Naive thymus-derived CD8-positive, alpha-beta T cell (primary cell): ENCODE measurements at places on chromosomes 16 and 17. TPM values are rescaled to one million over a fixed set of nuclear protein-coding genes. Genes with fewer than 3 reads are reported as not detected.

TVP23A gene
- 0.06 TPM for polyA plus RNA-seq

MEFV gene
- polyA plus RNA-seq, result not detected

TEKT5 gene
- not detected for polyA plus RNA-seq

CCT6B gene
- polyA plus RNA-seq, result 2.4 TPM

NACA2 gene
- not detected for polyA plus RNA-seq

TOX3 gene
- polyA plus RNA-seq, result not detected

GRCh38 chr17:79146562-79146961 is 71.9 kb downstream of the ENGASE start:
- no peak for DNase-seq

- DNase-seq, result no peak
These were observed 135.8 kb downstream of the TRIM37 start for GRCh38 chr17:58970609-58971450.

DNA sequence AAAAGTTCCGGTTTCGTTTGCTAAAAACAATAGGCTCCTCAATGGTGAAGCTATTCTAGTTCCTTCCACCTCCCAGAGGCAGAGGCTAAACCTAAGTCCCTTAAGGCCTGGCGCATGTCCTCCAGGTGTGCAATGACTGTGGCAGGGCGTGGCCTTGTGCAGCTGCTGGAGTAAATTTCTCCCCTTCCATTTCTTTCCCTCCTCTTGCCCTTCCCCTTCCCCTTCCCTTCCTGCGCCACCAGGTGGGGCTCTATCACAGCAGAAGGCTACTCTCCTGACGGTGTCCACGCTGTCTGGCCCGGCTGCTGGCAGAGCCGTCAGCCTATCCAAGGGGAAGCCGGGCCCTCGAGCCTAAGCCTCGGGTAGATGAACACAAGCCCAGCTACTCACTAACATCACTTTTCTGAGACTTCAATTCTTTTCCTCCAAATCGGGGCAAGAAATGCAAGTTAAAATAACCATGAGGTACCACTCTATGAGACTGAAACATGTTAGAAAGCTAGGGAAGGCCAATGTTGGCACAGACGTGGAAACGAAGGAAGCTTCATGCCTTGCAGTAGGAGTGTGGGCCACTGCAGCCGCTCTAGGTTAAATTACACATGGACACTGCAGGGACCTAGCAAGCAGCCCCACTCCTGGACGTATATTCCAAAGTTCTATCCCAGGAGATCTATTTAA is 34.4 kb downstream of the C16orf78 start:
- peak; percentile 66 for DNase-seq

DNA sequence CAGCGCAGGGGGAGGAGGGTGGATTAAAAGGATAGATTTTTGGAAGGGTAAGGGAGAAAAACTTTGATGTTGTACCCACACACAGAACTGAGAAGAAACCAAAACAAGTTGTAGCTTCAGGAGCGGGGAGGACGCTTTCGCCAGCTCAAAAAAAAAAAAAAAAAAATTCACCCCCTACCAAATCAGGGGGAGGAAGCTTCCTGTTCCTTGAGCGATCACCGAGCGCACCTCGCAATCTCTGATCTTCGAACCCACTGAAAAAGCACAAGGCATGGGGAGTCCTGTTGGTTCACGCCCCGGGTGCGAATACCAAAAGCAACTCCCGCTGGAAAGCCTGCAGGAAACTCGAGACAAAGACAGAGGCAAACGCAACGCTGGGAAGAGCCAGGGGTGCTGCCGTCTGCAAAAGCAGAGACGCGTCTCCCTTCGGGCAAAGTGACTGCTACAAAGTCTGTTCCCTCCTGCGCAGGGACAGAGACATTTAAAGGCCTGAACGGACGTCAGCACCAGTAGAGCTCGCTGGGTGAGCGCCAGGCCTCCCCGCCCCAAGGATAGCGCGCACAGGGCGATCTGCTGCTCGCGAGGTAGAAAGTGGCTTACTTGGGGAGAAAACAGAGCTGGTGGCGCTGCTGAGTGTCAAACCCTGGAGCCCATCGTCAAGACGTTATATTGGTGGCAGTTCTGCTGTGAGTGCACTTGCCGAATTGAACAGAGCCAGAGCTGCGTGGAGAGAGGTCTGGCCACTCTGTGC is 190.4 kb downstream of the USP22 start:
- DNase-seq, result peak; percentile 19

DNA sequence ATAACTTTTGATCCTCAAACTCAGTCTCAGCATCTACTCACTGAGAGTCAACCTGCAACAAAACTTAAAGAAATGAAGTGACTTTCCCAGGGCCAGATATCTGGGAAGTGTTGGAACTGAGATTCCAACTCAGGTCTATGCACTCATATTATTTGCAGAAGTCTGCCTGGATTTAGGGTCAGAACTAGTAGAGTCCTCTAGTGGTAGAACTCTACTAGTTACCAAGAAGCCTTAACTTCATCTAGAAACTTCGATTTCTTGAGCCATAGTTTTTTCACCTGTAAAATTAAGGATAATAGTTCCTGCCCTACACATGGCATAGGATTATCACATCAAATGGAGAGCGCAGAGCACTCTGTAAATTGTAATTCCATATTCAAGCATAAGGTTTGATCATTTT is 23.4 kb upstream of the KRT24 start:
- DNase-seq, result no peak
